ENCODE measurements at places on chromosomes 7 and 10. TPM values are rescaled to one million over a fixed set of nuclear protein-coding genes. Genes with fewer than 3 reads are reported as not detected.

TAX1BP1 gene
- total RNA-seq = 54.0 TPM

FAM185A gene
- 4.6 TPM for total RNA-seq

FGL2 gene
- total RNA-seq = not detected

ZNF37A gene
- 19.0 TPM for total RNA-seq

PUS7 gene
- 36.6 TPM for total RNA-seq

PPRC1 gene
- total RNA-seq = 93.8 TPM

TMEM178B gene
- total RNA-seq = 2.8 TPM

CADPS2 gene
- 74.4 TPM for total RNA-seq

GRCh38 chr10:53536322-53536721 lies 763.7 kb upstream of the MBL2 start:
- no peak overlapping the region for H3K4me3 ChIP-seq
- no peak for DNase-seq
- no peaks in the 10 kb centered on the region for H3K27me3 ChIP-seq
- H3K27ac ChIP-seq = no peak overlapping the region
- no peaks in the 10 kb centered on the region for H3K4me1 ChIP-seq
- H3K36me3 ChIP-seq = no peaks in the 10 kb centered on the region

DNA sequence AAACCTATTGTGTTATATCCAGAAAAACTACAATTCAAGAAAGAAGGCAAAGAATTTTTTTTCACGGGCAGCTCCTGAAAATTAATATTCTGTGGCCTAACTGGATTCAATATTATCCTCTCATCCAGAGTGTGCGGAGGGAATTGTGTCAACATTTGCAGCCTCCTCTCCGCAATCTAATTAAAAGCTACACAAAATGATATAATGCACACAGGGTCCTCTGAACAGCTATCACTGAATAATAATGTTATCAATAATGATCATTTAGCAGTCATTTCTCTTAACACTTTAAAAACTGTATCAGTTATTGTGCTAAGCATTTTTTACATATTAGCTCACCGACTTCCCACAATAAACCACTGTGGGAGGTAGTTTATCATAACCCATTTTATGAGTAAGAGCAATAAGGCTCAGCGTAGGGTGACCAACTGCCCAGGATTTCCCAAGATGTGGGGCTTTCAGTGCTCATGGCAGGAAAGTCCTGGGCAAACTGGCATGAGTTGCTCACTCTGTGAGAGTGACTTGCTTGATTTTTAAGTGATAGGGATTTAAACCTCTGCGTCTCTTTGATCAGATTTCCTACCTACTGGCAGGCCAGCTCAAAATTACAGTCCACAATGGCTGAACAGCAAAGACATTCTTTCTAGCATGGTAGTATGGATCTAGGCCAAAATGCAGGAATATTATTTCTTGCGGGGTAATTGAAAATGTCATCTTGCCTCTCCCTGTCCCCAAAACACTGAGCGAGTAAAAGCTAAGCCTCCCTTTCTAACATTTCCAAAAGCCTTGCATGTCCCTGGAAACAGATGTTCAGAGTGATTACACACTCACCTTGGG lies 65.7 kb downstream of the AOAH start:
- no peaks in the 10 kb centered on the region for H3K27me3 ChIP-seq
- H3K4me3 ChIP-seq = no peak overlapping the region
- H3K36me3 ChIP-seq = no peaks in the 10 kb centered on the region
- H3K4me1 ChIP-seq = no peaks in the 10 kb centered on the region
- H3K27ac ChIP-seq = no peak overlapping the region

GRCh38 chr7:29278337-29279069 lies 83.9 kb downstream of the CHN2 start:
- peak overlapping the region; percentile 43 for H3K27ac ChIP-seq
- no peaks in the 10 kb centered on the region for H3K36me3 ChIP-seq
- H3K4me1 ChIP-seq = peaks cover 80% of the 10 kb centered on the region
- no peaks in the 10 kb centered on the region for H3K27me3 ChIP-seq

- no peak overlapping the region for H3K27ac ChIP-seq
- H3K4me1 ChIP-seq = no peaks in the 10 kb centered on the region
- no peak for DNase-seq
- H3K27me3 ChIP-seq = peaks cover 44% of the 10 kb centered on the region
Observed at GRCh38 chr10:101090597-101090996, 28.8 kb downstream of the KAZALD1 start.

DNA sequence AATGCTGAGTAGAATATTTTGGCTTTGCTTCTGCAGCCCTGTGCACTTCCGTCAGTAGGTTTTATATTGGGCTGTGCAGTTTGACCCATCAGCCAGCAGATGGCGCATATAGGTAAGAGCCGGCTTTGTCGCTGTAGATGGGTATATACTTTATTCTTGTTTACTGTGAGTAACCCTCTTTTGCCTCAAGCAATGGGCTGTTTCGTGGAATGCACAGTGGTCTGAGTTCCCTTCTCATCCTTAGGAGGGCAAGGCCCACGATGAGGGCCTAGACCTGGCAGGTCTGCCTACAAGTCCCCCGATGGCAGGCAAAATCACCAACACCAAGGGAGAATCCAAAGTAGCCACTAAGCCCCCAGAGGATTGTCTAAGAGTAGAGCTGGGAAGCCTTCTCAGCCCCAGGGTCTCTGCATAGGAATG lies 1002.9 kb upstream of the KCND2 start:
- DNase-seq = peak; percentile 78
- no peak overlapping the region for H3K27ac ChIP-seq
- H3K36me3 ChIP-seq = no peaks in the 10 kb centered on the region
- no peak overlapping the region for H3K4me3 ChIP-seq

- DNase-seq = no peak
- H3K27ac ChIP-seq = no peak overlapping the region
- H3K36me3 ChIP-seq = peaks cover 3% of the 10 kb centered on the region
Observed at GRCh38 chr7:100369105-100369504, 4.2 kb upstream of the PILRA start.

DNA sequence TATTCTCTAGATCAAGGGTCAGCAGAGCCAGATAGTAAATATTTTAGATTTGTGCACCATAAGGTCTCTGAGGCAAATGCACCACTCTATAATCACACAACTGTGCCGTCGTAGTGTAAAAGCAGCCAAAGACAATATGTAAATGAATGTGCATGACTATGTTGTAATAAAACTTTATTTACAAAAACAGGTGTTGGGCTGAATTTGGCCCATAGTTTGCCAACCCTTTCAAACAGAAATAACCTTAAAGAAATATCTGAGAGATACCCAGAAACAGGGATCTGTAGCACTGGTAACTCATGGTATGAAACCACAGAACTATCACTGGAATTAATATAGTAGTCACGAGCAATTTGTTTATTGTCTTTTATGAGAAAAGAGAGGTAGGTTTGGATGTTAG lies 86.0 kb downstream of the ARID5B start:
- no peak overlapping the region for H3K4me3 ChIP-seq
- no peak for DNase-seq
- peak overlapping the region; percentile 67 for H3K27ac ChIP-seq
- H3K4me1 ChIP-seq = peaks cover 79% of the 10 kb centered on the region
- no peaks in the 10 kb centered on the region for H3K36me3 ChIP-seq

GRCh38 chr10:64760371-64760770 lies 1239.2 kb downstream of the REEP3 start:
- no peak for DNase-seq
- H3K27ac ChIP-seq = no peak overlapping the region
- no peaks in the 10 kb centered on the region for H3K4me1 ChIP-seq
- H3K4me3 ChIP-seq = no peak overlapping the region
- no peaks in the 10 kb centered on the region for H3K27me3 ChIP-seq

GRCh38 chr7:11252011-11252607 lies 278.4 kb downstream of the PHF14 start:
- peaks cover 10% of the 10 kb centered on the region for H3K27me3 ChIP-seq
- H3K27ac ChIP-seq = no peak overlapping the region
- H3K4me3 ChIP-seq = no peak overlapping the region
- no peak for DNase-seq

Data from A673 (cell line).